ENCODE measurements at places on chromosomes 2 and 18.

GRCh38 chr2:184524551-184525382 lies 73.6 kb upstream of the ZNF804A start:
- no peak for DNase-seq

- no peak for DNase-seq
Observed at GRCh38 chr2:9714630-9715214, 83.9 kb upstream of the YWHAQ start.

- no peak for DNase-seq
Observed at GRCh38 chr2:121019756-121020155, 265.2 kb downstream of the TFCP2L1 start.

DNA sequence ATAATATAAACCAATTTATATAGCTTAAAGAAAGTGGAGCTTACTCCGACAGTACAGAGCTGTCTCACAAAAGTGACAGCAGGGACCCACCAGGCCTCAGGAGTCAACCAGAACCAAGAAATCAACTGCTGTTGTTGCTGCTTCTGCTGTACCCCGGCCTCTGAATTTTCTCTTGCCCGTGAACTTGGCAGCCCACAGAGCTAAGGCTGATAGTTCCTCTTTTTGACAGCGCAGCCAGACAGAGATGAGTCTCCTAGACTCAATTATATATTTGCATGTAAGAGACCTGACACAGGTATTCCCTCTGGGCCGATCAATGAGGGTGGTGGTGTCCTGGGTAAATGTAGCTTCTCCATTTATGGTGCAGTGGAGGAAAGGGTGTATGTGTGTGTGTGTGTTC lies 109.4 kb downstream of the KCTD1 start:
- no peak for DNase-seq

DNA sequence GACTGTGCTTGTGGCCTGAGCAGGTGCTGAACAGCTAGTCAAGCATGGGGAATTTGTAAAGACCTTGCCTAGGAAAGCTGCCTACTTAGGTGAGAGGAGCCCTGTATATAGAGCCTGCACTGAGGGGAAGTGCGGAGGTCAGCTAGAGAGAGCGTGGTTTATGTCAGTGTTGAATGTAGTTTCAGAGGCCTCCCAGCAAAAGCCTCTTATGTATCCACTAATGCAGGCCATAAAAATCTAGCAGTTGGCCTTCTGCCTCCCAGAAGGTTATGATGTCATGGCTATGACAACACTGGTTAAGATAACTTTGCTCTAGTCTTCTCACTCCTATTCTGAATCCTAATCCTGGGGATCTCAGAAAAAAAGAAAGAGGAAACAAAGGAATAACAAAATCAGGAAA lies 88.9 kb downstream of the ASXL3 start:
- DNase-seq, result no peak

All from fibroblast of the conjunctiva (primary cell).